Calu3 (cell line): ENCODE measurements at places on chromosomes 5 and 9. TPM values are rescaled to one million over a fixed set of nuclear protein-coding genes. Genes with fewer than 3 reads are reported as not detected.

SPATA24 gene
- total RNA-seq: 5.1 and 6.8 TPM in 2 replicates

- no peaks in the 10 kb centered on the region for H3K27me3 ChIP-seq
- peak within 1 kb of the TSS; percentile 94 for H3K4me3 ChIP-seq
- no peak within 1 kb of the TSS for H3K27ac ChIP-seq
Measured at GRCh38 chr9:5832538-5833529, at the start of gene ERMP1. Gene ERMP1, minus strand, starts transcription at chr9:5833117. Its CDS starts 90 bp downstream, at chr9:5833027.

DND1 gene
- total RNA-seq: 2.8 and 2.9 TPM in 2 replicates

DNA sequence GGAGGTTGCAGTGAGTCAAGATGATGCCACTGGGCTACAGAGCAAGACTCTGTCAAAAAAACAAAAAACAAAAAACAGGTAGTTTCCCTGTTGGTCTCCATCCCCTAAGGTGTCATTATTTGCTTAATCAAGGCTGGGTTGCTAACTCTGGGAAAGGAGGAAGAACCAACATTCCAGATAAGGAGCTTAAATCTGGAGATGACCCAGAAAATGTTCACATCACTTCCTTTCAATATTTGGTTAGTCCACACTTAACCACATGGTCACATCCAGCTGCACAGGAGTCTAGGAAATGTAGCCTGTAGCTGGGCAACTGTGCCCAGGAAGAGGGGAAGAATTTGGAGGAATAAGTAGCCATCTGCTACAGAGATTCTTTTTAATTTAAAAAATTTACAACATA, 25.9 kb upstream of the MEGF9 start:
- no peaks in the 10 kb centered on the region for H3K27me3 ChIP-seq
- no peak overlapping the region for H3K4me3 ChIP-seq
- H3K36me3 ChIP-seq: no peaks in the 10 kb centered on the region
- no peak overlapping the region for H3K27ac ChIP-seq
- no peak for DNase-seq
- peaks cover 9% of the 10 kb centered on the region for H3K4me1 ChIP-seq

ABHD17B gene
- total RNA-seq: 16.5 and 17.3 TPM in 2 replicates

DNA sequence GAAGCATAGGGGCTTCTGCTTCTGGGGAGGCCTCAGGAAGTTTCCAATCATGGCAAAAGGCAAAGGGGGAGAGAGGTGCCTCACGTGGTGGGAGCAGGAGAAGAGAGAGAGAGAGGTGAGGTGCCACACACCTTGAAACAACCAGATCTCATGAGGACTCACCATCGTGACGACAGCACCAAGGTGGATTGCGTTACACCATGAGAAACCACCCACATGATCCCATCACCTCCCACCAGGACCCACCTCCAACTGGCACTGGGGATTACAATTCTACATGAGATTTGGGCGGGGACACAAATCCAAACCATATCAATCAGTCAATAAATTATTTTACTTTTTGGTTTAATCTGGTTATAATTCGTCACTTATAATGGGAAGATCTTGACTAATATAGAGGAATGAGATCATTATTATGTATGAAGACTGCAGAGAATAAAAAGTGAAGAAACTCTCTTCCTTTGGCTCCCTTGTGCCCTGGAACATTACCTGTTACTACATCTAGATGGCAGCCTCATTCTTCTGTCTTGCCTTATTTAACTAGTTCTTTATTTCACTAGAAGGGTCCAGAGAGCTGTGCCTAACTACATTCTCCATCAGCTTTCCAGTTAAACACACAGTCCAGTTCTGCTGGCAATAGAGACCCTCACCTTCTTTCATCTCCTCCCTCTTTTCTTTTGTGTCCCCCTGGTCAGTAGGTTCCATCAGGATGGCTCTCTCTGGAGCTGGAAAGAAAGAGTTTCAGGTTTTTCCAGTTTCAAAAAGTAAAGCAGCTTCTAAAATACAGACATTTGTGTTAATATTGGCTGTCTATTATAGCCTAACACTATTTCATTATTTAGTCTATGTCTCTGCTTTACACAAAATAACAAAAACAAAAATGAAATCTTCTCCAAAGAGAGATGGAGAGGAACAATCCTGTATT, 21.7 kb upstream of the SPINK7 start:
- no peaks in the 10 kb centered on the region for H3K36me3 ChIP-seq
- no peaks in the 10 kb centered on the region for H3K27me3 ChIP-seq
- peaks cover 11% of the 10 kb centered on the region for H3K4me1 ChIP-seq

DNA sequence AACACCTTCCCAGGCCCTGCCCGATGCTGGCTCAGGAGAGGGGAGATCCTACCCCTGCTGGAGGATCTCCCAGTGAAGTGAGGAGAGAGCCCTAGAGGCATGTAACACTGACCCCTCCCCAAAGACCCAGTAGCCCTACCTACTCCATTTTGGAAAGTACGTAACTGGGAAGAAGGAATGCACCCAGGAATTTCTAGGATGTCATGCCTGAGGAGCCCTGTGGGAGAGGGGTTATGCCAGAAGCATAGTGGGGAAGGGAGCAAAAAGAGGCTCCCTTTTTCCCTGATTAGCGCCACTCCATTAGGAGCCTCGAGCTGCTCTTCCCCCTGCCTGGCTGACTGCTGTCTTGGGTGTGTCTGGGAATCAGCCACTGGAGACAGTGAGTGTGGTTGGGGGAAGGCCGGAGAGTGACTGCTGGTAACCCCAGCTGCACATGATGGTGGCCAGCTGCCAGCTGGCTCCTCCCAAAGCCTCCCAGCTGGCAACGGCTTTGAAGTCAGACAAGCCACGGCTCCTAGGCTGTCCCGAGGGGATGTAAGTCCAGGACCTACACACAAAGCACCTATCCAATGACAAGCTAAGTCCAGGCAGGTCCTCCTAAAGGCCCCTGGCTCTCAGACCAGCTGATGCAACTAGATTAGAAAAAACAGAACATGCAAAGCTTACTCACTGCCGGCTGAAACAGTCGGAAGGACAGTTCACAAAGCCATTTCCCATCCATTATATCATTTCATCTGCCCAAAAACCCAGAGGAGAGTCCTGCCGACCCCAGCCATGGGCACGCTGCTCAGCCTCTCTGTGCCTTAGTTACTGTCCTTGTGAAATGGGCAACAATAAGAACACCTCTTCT, 136.5 kb upstream of the ABCA1 start:
- H3K36me3 ChIP-seq: peaks cover 8% of the 10 kb centered on the region
- peak; percentile 61 for DNase-seq
- H3K27ac ChIP-seq: peak overlapping the region; percentile 63

GRCh38 chr5:112479418-112479817, 60.3 kb upstream of the EPB41L4A start:
- no peaks in the 10 kb centered on the region for H3K36me3 ChIP-seq
- no peaks in the 10 kb centered on the region for H3K27me3 ChIP-seq
- peaks cover 31% of the 10 kb centered on the region for H3K4me1 ChIP-seq
- DNase-seq: peak; percentile 64
- no peak overlapping the region for H3K27ac ChIP-seq
